ENCODE measurements at places on chromosomes 5 and 9. TPM values are rescaled to one million over a fixed set of nuclear protein-coding genes. Genes with fewer than 3 reads are reported as not detected.

Gene GLRA1
- total RNA-seq: not detected

Gene ITK
- 1.7 TPM for total RNA-seq

Gene PALM2AKAP2
- total RNA-seq: 14.1 TPM

Gene POMT1
- total RNA-seq: 21.8 TPM

Gene BARHL1
- not detected for total RNA-seq
